ENCODE measurements at places on chromosomes 1 and 21.

DNA sequence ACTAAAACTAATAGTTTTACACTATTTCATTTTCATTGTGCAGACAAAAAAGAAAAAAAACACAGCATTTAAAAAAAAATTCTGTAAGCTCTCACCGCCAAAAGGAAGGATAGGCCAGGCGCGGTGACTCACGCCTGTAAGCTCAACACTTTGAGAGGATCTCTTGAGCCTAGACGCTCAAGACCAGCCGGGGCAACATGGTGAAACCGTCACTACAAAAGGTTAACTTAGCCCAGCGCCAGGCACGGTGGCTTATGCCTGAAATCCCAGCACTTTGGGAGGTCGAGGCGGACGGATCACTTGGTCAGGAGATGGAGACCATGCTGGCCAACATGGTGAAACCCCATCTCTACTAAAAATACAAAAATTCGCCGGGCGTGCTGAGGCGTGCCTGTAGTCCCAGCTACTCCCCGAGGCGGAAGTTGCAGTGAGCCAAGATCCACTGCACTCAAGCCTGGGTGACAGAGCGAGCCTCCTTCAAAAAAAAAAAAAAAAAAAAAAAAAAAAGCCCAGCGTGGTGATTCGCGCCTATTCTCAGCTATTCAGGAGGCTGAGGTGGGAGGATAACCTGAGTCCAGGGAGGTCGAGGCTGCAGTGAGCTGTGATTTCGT lies 14.3 kb upstream of the SPEN start:
- DNase-seq, result peak; percentile 31

DNA sequence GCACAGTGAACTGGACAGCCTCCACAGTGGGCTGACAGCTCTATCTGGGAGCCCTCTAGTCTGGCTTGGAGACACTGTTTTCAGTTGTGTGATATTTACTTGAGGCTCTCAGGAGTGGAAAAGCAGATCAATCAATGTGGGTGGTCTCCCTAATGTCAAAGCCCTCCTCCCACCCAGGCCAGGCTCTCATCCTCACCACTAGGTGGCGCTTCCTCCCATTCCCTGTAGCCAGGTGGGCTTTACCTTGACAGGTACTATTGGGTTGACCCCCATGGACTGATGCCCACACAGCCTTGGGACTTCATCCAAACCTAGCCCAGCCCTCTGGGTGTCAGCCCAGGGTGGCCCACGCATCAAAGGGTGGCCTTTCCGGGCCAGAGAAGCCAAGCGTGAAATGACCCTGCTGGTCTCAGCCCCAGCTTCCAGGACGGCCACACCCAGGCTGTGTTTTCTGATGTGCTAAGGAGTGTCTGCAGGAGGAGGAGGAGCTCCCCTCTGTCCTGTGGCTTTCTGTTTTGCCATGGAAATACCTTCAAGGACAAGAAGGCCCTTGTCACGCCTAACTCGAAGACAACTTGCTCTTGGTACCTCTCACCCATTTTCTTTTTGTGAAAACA lies 54.0 kb downstream of the CLIC6 start:
- DNase-seq, result no peak

- DNase-seq, result no peak
These were observed 46.6 kb downstream of the ZBTB17 start for GRCh38 chr1:15928971-15929965.

GRCh38 chr1:214935258-214935657 lies 147.3 kb upstream of the KCNK2 start:
- DNase-seq, result no peak

DNA sequence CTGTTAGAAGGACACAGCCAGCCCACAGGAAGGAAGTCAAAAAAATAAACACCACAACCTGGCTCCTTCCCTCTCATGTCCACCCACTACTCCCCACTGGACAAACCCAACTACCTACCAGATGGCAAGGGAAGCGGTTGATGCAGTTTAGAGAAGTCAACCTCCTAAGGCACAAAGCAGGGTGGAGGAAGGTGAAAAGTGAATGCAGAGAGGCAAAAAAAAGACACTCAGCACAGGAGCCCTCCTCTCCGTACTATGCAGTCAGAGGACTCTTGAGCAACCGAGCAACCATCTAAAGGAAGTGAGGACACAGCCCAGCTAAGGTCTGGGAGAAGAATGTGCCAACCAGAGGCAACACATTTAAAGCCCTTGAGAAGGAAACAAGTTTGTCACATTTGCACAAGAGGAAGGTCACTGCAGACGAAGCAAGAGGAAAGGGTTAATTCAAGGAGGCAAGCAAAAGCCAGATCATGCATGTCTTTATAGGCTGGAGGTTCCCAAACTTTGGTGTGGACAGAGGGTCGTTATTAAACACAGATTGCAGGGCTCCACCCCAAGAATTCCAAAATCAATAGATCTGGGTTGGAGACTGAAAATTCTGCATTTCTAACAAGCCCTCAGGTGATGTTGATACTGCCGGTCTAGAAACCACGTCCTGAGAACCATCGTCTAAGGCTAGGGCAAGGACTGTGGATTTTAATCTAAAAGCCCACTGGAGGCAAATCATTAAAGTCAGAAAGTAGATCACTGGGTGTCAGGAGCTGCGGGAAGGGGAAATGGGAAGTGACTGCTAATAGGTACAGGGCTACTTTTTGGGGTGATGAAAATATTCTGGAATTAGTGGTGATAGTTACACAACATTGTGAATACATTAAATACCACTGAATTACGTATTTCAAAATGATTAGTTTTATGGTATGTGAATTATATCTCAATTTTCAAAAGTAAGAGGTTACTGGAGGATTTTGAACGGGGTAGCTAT lies 19.7 kb downstream of the TP53BP2 start:
- no peak for DNase-seq

DNA sequence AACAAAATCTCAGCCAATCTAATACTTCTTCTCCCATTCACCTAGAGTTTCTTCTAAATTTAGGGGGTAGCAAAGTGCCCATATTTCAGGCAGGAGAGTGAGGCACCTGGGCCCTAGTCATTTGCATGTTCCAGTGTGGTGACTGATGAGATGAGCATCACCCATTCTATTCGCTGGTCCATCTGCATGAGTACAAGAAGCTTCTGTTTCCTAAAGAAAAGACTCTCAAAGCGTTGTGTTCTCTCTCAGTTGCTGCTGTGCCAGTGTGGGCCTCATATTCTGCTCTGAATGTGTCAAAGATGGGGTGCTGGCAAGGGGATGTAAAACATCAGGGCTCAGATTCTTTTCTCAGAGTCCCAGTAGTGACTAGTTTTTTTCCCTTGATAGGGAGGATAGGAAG lies 16.1 kb upstream of the DPYD start:
- DNase-seq, result no peak

- DNase-seq, result no peak
These were observed 1.0 kb downstream of the AURKAIP1 start for GRCh38 chr1:1373815-1374588.

- DNase-seq, result no peak
These were observed 79.2 kb upstream of the TNR start for GRCh38 chr1:175822580-175822979.

DNA sequence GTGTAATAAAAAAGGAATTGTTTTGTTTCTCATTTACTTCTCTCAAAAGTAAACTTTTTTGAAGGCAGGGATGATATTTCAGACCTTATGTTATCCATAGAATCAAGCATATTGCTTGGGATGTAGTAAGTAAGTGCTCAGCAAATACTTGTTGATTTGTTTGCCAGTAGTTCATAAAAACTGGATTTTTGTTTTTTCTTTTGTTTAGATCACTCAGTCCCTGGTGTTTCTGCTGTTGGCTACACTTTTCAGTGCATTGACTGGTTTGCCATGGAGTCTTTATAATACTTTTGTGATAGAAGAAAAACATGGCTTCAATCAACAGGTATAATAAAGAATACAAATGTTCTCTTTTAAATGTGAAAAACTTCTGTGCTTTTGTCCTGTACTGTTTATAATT lies 10.2 kb downstream of the ZMPSTE24 start:
- DNase-seq, result no peak

DNA sequence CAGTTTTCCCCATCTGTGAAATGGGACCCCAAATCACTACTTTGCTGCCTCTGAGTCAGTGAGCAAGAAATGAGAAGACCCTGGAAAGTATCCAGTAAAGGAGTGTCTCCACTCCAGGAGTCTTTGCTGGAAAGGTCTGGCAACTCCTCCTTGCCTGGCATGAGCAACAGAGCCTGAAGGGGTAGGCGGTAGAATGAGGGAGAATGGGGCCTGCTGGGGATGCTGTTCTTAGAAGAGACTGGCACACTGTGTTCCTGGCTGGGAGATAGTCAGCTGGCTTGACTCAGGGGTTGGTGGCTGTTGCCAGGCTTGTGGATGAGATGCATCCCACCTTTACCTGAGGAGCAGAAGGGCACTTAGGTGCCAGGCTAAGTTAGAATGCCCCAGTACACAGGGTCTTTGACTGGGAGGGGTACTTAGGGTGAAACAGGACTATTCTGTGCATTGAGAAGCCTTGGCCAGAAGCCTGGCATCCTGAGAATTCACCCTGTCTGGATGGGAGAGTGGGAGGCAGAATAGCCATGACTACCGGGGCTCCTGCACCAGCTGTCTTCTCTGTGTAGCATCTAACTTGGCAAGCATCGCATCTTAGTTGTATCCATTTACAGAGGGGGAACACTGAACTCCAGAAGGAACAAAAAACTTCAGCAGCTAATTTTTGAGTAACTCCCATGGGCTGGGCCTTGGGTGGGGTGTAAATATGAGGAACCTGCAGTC lies 2.5 kb downstream of the MFSD2A start:
- DNase-seq, result peak; percentile 68

GRCh38 chr1:34060187-34060730 lies 104.8 kb downstream of the CSMD2 start:
- DNase-seq, result no peak

GRCh38 chr1:60637651-60638050 lies 444.7 kb upstream of the NFIA start:
- DNase-seq, result no peak

DNA sequence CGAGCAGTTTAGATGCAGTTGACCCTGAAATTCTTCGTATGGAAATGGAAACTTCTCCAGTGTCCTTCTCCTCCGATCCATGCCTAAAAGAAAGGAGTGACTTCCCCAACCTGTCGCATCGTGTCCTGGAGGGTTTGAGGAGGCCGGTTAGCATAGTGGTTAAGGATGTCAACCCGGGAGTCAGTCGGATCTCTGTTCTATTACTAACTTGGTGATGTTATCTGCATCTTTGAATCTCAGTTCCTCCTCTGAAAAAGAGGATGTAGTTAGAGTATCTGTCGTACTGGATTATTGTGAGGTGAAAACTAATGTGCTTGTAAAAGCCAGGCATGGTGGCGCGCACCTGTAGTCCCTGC lies 684 bp downstream of the ZBTB8B start:
- DNase-seq, result no peak

Measured in NCI-H2029 treated with DMSO at 0.1 percent for 48 hours (cell line).